ENCODE measurements at places on chromosomes 6 and 20.

DNA sequence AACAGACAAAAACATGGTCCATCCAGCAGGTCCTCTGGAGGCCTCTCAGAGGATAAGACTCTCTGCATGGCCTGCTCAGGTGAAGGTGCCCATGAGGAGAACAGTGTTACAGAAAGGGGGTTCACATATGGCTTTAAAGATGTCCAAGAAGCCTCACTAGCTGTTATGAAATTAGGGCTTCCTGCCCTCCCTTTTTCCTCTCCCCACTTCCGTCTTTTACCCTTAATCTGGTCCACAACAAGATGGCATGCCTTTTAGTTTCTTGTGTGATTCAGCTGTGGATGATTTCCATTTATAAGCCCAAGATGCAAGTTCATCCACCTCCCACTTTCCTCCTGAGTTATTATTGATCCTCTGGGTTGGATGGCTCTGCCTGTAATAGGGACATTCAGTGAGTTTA lies 14.0 kb downstream of the GCNT2 start:
- DNase-seq, result no peak

DNA sequence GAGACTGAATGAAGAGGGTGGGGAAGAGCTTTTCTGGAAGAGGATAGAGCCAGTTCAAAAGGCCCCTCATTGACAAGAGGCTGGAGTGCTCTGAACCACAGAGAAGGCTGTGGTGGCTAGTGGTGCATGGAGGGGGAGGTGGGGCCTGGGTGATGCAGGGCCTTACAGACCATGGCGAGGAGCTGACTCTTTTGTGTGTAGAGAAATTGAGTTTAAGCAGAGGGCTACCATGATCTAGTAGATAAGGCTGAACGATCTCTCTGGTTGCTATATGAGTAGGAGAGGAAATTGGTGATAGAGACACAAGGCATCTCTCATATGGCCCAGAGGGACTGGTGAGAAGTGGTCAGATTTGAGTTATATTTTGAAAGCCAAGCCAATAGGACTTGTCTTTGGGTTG lies 137.6 kb downstream of the UST start:
- no peak for DNase-seq

GRCh38 chr6:82022614-82023129 lies 224.9 kb downstream of the IBTK start:
- DNase-seq, result no peak

GRCh38 chr6:133697666-133698065 lies 191.2 kb upstream of the TCF21 start:
- DNase-seq, result no peak

- DNase-seq, result no peak
These were observed 58.7 kb upstream of the SLC2A12 start for GRCh38 chr6:134111062-134111677.

DNA sequence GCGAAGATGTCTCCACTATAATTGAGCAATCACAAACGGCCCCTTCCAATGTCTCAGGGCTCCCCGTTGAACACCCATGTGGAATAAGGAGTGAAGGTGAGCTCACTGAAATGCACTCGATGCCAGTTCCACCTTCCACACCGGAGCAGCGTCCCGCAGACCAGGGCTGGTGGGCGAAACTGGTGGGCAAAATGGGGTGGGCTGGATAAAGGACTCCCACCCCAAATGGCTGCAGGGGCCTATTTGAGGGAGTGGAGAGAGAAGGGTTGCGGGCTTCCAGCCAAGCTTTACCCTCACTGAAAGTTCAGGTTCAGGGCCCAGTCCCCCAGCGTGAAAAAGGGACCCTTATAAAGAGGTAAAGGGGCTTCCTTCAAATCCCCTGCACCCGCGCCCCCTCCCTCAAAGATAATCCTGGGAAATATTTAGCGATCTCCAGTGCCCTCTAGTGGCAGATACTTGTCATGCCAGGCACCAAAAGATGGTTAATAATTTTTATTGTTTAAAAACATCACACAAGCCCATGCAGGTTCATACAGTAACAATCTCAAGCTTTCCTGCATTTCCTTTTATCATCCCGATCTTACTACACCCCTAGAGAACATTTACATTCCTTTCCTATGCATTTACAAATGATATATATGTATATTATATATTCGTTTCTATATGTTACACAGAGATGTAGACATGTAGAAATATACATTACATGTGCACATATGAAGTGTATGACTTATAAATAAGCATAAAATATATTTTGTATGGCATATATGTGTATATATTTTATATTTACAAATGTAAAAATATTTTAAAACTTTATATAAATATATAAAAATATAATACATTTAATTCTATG lies 58.2 kb upstream of the NKX2-2 start:
- no peak for DNase-seq

DNA sequence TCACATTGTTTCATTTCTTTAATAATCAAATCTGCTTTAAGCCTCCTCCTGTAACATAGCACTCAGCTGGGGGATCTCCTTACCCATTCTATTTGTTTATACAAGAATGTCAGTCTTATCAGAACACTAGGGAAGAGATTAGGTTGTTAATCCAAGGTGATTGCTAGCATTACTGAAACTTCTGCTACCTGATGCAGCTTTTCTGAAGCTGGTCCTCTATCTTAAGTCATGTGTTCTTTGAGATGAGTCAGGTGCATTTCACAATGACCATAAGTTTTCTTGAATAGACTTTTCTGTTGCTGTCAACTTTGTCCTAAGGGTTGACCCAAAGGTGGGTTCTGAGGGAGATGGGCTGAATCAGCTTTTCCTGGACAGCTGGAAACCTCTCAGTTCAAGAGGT lies 60.7 kb upstream of the SYNCRIP start:
- no peak for DNase-seq

DNA sequence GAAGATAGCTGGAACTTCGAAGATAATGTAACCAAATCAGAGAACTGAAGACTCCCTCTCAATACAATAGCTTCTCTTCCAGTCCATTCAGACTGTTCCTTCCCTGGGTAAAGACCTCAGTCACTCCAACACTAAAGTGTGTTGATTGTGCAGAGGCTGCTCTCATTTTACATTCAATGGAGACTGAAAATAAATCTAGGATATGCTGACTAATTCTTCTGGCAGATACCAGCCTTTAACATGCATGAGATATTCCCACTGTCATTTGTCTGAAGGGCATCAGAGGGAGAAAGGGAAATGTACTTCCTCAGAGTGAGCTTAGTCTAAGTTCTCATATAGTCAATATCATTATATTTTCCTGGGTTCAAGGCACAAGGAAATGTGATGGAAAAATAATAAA lies 166.4 kb upstream of the IRAK1BP1 start:
- no peak for DNase-seq

- DNase-seq, result no peak
These were observed 55.2 kb downstream of the EFHC1 start for GRCh38 chr6:52475307-52475706.

DNA sequence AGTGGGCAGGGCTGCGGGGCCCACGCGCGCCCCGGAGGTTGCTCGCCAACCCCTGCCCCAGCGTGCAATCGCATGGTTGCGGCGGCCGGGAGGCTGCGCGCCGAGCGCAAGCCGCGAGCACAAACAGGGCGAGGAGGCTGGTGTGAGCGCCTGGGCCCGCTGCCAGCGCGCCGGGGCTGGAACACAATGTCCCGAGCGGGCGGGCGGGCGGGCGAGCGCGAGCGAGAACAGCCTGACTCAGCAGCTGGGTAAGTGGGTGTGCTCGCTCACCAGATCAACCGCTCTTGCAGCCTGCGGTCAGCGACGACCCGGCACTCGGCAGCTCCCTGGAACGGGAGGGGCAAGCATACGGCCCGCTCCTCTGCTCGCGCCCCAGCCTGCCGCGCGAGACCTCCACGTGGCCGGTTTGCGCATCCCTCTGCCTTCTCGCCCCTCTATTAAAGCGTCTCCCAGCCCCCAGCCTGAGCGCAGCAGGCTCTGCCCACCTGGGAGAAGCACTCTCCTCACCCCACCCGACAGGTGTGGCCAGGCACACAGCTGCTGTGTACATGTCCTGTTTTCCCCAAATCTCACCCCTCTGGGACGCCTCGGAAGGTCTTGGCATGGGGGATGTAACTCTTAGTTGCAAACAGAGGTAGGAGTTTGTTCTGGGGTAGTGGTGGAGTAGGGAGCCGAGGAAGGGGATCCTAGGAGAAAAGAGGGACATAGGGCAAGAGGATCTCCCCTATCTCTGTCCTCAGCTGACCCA lies 8.7 kb upstream of the ARMC12 start:
- peak; percentile 95 for DNase-seq

GRCh38 chr20:51931371-51931781 lies 129.1 kb upstream of the SALL4 start:
- no peak for DNase-seq

DNA sequence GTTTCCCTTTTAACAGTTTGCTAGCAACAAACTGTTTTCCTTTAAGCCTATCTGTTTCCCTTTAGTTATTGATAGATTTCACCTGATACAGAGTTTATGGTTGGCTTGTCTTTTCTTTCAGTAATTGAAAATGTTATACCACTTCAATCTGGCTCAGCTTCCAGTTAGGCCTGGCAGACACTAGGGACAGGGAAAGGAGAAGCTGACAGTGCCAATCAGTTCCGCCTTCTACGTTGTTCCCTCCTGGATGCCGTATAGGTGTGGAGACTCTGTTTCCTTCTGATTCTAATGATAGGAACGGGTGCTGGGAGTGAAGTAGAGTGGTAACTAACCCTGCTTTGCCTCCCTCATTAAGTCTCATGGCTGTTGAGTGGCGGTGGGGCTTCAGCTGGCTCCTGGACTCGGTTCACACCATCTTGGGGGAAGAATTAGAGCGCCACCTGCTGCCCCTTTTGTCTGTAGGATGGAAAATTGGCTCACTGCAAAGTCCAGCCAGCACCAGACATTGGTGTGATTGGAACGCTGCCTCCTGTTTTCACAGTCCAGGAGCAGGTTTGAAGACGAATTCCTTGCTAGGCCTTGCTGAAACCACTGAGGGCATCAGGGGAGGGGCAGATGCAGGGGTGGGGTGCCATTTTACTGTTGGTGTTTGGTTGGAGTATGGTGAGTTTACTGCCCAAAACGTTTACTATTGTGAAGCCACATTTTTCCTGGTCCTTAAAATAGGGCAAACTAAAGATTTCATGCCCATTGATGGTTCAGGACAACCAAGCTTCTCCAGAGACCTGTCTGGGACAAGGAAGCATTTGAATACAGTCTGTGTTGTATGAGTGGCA lies 1729.5 kb downstream of the GRIK2 start:
- peak; percentile 30 for DNase-seq

DNA sequence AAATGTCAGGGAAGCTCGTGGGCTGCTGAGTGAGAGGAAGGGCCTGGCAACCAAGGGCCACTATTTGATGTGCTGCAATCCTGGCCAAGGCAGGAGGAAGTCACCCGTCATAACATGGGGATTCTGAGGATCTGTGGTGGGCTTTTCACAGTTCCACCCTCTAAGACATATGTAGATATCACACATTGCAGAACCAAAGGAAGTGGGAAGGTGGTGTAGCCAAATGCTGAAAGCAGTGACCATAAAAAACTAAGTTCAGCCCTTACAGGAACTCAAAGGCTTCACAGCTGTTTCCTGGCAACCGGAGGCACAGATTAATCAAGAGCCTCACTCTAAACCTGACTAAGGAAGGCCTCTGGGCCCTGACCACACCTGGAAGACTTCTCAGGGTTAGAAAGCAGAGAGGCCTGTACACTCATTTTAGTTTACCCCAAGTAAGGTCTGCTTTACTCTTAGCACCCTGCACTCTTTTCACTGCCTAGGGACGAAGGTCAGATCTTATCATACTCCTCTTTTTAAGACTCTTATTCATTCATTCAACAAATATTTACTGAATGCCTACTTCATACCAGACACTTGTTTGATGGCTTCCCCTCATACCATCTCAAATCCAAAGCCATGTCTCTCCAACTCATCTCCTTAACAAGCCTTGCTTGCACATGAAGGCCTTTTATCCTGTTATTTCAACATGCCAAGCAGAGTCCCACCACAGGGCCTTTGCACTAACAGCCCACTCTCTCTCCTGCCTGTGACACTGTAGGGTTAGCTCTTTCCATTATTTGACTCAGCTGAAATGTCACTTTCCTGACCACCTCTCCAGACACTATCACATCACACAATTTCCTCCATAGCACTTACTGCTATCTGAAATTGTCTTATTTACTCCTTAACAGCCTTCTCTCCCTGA lies 2.6 kb downstream of the UBE2V1 start:
- DNase-seq, result no peak

DNA sequence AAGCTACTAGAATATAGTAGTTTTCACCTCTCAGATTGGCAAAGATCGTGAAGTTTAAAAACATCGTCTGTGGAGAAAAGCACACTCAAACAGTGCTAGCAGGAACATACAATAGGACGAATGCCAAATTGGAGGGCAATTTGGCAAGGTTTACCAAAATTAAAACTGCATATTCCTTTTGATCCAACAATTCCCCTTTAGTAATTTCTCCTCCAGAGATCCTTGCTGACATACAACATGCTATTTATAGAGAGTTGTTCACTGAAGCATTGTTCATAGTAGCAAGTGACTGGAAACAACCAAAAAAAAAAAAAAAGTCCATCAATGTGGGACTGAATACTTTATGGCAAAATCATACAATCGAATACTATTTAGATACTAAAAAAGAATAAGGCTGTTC lies 202.2 kb downstream of the ATXN1 start:
- DNase-seq, result no peak

GRCh38 chr6:105553171-105553570 lies 150.3 kb upstream of the PREP start:
- no peak for DNase-seq

DNA sequence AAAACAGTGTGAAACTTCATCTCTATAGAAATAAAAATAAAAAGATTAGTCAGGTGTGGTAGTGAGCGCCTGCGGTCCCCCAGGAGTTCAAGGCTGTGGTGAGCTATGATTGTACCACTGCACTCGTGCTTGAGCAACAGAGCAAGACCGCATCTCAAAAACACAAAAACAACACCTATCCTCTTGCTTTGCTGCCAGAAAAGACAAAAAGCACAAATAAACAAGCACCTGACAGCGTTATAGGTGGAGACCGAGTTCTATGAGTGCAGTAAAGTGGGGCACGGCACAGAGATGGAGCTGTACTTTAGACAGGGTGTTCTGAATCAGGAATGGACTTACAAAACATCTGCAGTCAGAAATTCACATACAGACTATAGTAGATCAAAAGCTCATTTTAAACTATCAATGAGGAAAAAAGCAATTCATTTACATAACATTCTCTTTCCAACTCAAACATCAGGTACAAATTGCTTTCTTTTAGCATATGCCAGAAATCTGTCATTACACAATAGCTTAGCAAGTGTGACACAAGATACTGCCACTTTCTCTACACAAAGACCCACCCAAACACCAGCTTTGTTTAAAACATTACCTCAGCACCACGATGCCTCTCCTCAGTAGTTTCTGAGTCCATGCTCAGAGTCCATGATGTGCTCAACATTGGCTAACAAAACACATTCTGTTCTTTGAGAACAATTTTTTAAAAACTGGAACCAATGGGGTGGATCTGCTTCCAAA lies 10.1 kb downstream of the EZR start:
- no peak for DNase-seq

DNA sequence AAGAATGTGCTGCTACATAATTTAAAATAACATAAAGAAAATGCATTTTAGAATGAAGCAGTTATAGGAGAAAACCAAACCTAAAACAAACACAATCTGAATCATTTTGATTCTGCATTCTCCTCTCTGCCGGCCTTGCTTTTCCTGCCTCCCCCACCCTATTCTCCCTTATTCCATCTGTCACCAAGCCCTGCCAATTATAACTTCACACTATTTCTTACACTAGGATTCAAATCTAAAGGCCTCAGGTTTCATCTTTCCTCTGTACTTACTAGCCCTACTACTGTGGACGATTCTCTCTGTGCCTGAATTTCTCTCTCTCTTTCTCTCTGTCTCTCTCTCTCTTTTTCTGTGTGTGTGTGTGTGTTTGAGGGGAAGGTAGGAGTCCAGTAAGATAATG lies 18.7 kb upstream of the PRIM2 start:
- no peak for DNase-seq

GRCh38 chr6:10725716-10726115 lies 2.8 kb downstream of the TMEM14C start:
- no peak for DNase-seq
